ENCODE measurements at places on chromosomes 4 and X.

- no peak for DNase-seq
These were observed 23.1 kb upstream of the CCNQ start for GRCh38 chrX:153621949-153622598.

- DNase-seq = no peak
These were observed 235.7 kb downstream of the DACH2 start for GRCh38 chrX:86383681-86384540.

DNA sequence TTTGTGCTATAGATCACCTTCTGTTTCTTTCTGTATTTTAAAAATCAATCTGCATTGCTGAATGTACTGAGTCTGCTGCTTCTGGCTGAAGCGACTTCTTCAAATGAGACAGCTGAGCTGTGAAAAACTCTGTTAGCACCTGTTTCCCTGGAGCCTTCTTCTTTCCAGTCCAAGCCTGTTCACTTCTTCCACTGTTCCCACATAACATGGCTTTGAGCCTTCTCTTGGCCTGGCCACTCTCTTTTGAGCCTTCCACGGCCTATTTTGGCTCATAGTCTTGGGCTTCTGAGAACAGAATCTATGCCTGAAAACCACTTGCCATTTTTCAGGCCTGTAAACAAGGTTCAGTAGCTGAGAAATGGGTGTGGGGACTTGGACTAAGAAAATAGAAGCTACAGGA, 132.9 kb upstream of the IGFBP7 start:
- no peak for DNase-seq

- no peak for DNase-seq
These were observed 104.7 kb upstream of the MID1 start for GRCh38 chrX:10725071-10725470.

- no peak for DNase-seq
These were observed 3.4 kb upstream of the INTU start for GRCh38 chr4:127629371-127629770.

- DNase-seq = no peak
These were observed 549.8 kb upstream of the PRKX start for GRCh38 chrX:4263030-4263803.

GRCh38 chrX:104335756-104336155, 81.0 kb upstream of the ESX1 start:
- no peak for DNase-seq

GRCh38 chrX:25295466-25295865, 279.7 kb upstream of the ARX start:
- DNase-seq = no peak

DNA sequence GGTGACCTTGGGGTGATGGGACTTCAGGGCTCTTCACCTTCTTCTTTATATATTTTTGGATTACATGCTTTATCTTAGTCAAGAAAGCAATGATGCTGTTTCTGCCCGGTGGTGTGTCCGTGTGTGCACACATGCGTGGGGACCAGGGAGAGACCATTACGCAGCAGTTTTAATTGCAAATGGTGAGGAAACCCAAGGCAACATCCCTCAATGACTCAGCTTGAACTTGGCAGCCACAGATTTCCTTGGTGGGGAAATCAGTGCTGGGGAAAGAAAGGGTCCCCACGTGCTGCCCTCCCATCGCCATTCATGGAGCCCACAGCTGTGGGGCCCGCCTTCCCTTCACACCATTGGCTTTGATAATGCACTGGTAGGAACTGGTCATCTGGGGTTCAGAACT, 46.2 kb upstream of the C4orf50 start:
- no peak for DNase-seq

DNA sequence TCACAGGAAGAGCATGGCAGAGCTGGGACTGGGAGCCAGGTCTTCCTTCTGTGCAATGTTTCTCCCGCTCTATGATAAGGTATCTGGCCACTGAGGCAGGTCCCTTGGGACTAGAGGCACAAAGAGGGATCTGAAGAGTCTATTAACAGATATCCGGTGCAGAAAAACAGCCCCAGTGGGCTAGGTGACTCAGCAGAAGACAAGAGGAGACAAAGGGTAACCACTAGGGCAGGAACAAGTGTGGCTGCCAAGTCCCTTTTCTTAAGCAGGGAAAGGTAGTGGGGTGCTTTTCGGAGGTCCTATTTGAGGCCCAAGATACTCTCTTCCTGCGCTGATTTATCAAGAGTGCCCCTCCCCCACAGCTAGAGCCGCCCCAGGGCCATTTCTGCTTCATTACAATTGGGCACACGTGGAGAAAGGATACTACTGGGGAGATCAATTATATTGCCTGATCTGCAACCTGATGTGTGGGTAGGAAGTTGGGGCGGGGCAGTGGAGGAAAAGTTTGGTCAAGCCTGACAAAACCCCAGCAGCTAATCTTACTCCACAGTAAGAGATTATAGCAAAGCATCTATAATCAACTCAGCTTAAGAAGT, at the start of gene DGAT2L6:
Gene DGAT2L6, plus strand, starts transcription at position 546 of the 596 bp plus-strand sequence. CDS start 100 bp downstream, outside the sequence.
- no peak for DNase-seq

DNA sequence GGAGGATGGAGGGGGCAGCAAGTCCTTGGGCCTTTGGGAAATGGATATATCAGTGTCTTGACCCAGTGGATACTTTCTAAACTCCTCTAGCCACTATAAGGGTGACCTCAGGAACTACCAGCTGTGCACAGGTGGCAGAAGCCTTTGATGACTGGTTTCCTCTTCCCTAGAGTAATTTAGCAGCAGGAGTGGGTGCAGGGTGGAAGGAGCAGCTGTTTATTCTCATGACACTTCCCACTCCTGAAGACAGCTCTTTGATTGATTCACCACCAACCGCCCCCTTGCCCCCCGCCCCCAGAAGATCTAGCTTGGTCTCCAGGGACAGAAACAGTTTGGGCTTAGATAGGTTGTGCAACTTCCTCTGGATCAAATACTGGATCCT, 63.0 kb downstream of the GPC3 start:
- no peak for DNase-seq

DNA sequence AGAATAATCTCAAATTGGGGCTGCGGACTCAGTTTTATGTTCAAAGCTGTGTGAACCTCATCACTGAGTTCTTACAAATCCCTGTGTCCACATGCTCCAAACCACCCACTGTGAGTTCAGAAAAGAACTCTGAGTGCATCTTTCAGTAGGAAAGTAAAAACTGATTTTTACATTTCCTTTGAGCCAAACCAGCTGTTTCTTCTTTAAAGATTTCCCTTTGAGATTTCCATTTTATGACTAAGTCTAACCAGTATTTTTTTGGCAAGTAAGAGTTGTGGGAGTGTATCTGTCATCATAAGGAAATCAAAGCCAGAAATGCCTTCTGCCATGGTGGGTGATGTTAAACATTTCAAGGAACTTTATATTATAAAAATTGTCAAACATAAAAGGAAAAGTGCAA, 100.0 kb downstream of the TET2 start:
- DNase-seq = no peak

DNA sequence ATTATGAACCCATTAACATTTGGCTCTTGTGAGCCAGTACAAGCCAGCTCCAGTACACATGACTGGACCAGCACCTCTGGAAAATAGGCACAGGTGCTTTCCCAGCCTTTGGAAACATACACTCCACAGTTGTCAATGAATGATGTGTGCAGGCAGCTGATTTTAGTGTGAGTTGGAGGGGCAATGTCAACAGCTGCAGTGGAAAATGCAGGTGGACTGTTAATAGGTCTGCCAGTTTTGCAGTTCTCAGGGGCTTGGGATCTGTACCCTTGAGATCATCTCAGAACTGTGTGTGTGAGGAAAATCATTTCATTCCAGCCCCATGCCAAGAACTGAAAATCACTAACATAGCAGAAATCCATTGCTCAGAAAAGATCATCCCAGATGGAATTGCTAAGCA, 81.7 kb upstream of the CHRDL1 start:
- no peak for DNase-seq

DNA sequence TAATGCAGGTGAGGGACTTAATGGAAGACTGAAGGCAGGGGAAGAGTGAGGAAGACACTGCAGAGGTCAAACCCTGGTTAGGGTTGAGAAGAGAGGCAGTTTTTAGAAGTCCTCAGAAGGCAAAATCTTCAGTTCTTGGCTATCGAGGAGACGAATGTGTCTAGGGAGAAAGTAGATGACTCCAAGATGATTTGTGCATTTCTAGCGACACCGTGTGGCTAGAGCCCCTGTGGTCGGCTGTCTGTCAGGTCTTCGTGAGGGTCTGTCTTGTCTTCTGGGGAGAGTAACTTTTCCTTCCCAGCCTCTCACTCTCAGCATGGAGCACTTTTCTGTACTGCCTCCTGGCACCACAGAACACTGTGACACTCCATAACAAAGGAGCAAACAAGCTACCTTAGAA, 458.1 kb downstream of the STIM2 start:
- no peak for DNase-seq

DNA sequence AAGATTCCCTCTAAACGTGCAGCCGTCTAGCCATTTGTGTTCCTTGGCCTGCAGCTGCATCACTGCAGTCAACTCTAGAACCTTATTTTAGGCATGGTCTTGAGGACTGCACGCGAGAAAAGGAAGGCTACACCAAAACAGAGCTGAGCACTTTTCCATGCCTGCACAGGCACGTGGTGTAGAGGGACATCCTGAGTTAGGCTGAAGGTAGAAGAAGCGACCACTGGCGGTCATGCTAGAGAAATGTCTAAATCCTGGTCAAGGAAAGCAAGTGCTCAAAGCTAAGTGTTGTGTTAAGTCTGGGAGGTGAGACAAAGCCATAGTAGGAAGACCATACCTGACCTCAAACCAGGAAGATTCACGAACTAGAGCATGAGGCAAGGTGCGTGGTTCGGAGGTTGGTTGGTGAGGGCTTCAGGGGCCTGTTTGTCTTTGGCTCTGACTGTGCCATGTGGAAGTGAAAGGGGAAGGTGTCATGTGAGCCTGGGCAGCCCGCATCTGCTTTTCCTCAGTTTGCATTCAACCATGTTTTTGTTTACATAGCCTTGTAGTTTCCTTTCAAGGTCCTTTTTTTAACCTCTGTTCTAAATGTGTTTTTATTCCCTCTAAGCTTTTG, 203.8 kb downstream of the AASDH start:
- no peak for DNase-seq

- no peak for DNase-seq
These were observed 5.6 kb downstream of the KIAA0232 start for GRCh38 chr4:6788123-6788522.

GRCh38 chr4:185500576-185500975, 29.0 kb upstream of the CCDC110 start:
- no peak for DNase-seq

GRCh38 chrX:112190646-112191045, 108.1 kb upstream of the TRPC5 start:
- DNase-seq = no peak

- DNase-seq = no peak
These were observed 37.3 kb upstream of the GUCY1A1 start for GRCh38 chr4:155629183-155629825.

DNA sequence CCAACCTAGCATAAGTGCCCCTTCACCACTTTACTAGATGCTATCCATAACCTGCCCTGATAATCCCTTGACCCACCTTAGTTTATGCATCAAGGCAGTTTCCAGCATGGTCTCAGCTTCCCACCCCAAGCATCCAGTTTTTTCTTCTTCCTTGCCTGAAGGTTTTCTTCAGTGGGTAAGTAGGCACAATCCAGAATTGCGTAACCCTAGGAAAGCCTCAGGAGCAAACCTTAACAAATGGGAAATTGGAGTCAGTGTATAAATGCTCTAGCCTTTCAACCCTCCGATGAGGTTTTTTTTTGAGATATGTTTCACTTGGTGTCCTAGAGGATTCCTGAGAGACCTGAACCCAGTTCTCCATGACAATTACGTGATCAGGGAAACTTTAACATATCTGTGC, 614.0 kb upstream of the BOD1L1 start:
- no peak for DNase-seq

GRCh38 chrX:24292353-24292752, 21.5 kb downstream of the SUPT20HL2 start:
- no peak for DNase-seq

DNA sequence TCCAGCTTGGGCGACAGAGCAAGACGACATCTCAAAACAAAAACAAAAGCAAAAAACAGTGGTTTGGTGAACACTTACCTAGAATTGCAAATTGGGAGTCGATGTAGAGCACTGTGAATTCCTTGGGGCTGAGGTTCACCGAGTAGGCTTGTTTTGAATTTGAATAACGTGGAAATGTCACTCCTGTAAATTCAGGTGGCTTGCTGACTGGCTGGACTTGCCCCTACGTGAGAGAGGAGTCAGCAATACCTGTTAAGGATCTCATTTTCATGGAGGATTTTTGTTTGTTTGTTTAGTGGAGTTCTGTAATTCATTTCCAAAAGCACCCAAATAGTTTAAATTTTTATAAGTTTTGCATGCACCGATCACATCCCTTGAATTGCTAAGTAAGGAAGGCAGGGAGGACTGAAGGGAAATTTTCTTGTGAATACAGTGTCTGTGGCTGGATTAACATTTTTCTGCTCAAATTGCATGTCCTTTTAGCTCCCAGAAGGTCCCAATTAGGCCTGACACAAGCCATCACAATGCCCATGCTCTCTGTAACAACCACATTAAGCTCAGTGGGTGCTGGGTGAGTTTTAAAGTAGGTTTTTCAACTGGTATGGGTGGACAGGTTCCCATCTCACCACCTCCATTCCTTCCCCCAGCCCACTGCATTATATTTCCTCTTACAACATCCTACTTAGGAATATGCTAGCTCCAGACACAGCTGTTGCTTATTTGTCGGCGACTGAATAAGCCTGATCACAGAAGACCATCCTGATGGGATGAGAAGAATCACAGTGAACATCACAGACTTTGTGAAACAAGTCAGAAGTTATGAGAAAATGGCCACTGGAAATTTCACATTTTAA, 58.5 kb upstream of the TTC29 start:
- no peak for DNase-seq

GRCh38 chr4:24659241-24659961, 75.0 kb upstream of the DHX15 start:
- DNase-seq = no peak

- no peak for DNase-seq
These were observed 36.4 kb downstream of the SMARCA5 start for GRCh38 chr4:143549928-143550327.

DNA sequence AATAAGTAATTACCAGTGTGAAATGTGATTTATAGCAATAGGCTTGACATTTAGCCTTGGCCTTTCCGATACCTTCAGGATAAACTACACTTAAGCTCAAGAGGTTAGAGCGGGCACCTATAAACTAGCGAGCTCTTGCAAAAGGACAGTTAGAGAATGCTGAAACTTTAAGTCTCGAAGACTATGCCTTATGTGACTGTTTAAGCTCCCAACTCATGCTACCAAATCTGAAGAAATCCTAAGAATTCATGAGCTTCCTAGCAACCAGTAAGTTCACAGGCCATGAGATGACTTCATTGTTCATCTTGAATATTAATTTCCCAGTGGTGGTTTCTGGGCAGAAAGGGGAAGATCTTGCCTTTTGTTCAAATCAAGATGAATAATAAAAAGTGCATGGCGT, 4.7 kb downstream of the STOX2 start:
- no peak for DNase-seq

DNA sequence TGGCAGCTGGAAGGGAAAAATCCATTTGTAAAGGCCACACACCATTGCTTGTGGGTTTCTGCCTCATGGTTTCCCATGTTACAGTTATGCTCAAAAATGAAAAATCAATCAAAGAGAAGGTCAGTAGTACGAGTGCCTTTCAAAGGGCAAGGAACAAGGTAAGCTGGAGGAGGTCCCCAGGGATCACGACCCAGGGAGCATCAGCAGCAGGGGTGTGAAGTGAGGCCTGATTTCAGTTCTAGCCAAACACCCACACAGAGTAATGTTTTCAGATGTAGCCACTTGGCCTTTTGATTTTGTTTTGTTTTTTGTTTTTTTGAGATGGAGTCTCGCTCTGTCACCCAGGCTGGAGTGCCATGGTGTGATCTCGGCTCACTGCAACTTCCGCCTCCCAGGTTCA, 69.4 kb upstream of the AFAP1 start:
- no peak for DNase-seq
